NCI-H1694 (cell line): ENCODE measurements at places on chromosomes 7 and 10.

GRCh38 chr7:10802526-10802925 is 171.1 kb upstream of the PHF14 start:
- no peak for DNase-seq

GRCh38 chr10:48493083-48493871 is 111.6 kb downstream of the ARHGAP22 start:
- DNase-seq, result peak; percentile 40

DNA sequence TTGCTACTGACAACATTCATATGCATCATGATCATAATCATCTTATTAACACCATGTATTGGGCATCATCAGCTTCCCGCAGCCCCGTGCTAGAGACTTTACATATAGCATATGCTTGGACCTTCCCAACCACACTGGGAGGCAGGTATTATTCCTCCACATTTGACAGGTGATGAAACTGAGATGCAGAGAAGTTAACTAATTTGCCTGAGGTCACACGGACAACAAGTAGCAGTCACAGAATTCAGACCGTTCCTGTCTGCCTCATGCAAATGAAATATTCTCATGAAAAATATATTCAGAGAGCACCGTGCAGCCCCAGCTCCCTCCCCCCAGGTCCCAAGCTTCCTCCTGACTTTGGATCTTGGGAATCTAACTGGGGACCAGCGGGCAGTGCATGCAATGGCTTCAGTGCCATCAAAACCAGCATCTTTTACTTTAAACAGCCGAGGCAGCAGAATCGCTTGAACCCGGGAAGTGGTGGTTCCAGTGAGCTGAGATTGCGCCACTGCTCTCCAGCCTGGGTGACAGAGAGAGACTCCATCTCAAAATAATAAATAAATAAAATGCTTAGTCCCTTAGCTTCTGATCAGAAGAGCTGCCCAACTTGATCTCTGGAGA is 112.2 kb upstream of the GPR26 start:
- DNase-seq, result no peak

- DNase-seq, result no peak
Measured at GRCh38 chr7:81608748-81609382, 161.0 kb downstream of the HGF start.

- DNase-seq, result no peak
Measured at GRCh38 chr10:49169776-49170175, 18.4 kb downstream of the TMEM273 start.

DNA sequence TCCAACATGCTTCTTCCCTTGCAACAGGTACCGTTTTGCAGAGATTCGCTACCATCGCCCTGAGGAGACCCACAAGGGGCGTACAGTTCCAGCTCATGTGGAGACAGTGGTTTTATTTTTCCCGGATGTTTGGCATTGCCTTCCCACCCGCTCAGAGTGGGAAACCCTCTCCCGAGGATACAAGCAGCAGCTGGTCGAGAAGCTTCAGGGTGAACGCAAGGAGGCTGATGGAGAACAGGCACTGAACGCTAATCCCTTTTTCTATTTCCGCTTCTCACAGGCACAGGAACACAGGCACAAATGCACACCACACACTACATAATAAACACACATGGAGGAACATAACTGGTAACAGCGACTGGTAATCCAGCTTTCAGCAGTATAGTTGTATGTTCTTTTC is 35.2 kb downstream of the CCAR1 start:
- no peak for DNase-seq

DNA sequence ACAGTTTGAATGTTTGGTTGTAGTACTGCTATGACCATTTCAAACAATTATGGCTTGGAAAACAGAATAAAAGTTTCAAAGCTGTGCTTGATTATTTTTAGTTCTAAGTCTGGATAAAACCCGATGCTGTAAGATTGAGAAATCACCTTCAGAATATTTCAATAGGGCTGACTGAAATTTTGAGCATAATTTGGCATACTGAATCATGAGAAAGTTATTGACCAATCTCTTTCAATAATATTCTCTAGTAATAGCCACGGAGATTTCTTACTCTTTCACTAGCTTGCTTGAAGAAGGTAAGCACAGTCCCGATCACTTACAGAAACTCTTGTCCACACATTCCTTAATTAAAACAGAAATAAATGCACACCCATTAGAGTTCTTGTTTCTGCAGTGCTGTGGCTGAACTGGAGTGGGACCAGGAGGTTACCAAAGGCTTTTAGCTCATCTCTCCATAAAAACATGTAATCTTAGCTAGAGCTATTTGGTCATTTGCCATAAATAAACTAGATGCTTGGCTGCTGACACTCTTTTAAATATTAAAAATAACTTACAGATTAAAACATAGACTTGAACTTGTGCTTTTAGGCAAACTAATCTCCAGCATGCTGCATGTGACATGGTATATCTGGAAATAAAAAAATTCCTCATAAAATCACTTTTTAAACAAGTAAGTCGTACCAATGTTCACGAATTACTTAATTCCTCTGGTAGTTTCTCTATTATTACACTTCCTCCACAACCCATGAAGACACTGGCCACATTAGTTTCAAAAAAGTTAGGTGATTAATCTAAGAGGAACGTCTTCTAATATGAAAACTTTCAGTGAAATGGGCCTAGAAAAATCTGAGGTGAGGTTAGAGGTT is 97.8 kb downstream of the AGMO start:
- DNase-seq, result no peak
